Activated CD4-positive, alpha-beta T cell treated with anti-CD3 and anti-CD28 coated beads, Interleukin-2, amount 50 U/mL, for 16 hours (primary cell): ENCODE measurements at places on chromosomes 11 and 22.

GRCh38 chr22:48902001-48902869 lies 925.4 kb downstream of the BRD1 start:
- DNase-seq: no peak

DNA sequence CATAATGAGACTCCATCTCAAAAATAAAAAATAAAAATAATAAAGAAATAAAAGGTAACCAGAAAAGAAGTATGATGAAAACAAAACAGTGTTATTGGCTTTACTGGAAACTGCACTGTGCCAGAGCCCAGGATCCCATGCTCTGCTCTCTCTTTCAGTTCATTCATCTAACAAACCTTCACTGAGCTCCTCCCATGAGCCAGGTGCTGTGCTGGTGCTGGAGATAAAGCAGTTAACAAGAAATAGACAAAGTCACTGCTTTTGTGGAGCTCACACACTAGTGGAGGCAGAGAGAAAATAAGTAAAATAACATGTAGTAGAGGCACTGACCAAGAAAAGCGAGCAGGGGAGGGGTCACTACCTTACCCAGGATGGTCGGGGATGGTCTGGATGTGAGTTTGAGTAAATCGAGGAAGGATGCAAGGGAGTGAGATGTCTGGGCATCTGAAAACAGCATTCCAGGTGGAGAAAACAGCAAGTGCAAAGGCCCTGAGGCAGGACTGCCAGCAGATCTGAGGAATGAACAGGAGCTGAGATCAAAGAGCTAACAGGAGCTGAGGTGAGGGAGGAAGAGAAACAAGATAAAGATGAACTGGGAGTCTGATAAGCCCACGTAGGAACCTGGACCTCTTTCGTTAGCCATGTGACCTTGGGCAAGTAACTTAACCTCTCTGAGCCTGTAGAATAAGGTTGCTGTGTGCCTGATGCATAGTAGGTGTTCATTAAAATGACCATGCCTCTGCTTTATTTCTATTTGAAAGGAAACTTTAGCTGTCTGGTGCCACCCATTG lies 31.3 kb upstream of the CD82 start:
- no peak for DNase-seq

GRCh38 chr11:120704256-120704750 lies 192.8 kb downstream of the GRIK4 start:
- no peak for DNase-seq

- DNase-seq: no peak
These were observed 71.0 kb downstream of the PARVA start for GRCh38 chr11:12448131-12448939.
